ENCODE measurements at places on chromosomes 5 and 9.

GRCh38 chr5:83026930-83027687 is 50.1 kb downstream of the TMEM167A start:
- DNase-seq = no peak

DNA sequence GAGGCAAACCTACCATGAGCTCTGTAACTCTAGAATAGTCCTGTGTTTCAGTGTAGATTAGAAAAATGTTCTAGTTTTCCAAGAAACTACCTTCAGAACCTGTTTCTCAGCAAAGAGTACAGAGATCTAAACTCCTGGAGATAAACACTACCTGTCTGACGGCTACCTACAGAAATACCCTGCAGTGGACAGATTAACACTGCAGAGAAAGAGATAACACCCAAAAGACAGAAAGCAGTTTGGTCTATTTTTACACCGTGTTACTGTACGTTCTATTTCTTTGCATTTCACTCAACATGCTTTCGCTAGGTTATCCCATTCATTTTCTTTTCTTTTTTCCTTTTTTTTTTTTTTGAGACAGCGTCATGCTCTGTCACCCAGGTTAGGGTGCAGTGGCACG is 11.6 kb downstream of the SCAI start:
- DNase-seq = no peak

DNA sequence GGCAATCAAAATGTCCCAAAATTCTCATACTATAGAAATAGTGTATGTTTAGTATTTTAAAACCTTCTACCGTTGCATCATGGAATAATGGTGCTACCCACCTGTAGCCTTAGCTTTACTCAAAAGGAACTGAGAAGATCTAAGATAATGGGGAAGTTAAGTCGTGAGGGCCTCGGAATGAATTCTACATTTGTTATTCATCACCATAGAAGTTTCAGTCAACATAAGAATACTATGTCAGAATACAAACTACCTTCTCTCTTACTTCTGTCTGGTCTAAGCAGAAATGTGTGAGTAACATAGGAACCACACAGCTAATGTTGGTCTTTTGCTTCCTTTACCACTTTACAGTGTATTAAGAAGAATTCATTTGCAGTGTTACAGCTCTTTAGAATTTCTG is 43.2 kb downstream of the RFK start:
- DNase-seq = no peak

DNA sequence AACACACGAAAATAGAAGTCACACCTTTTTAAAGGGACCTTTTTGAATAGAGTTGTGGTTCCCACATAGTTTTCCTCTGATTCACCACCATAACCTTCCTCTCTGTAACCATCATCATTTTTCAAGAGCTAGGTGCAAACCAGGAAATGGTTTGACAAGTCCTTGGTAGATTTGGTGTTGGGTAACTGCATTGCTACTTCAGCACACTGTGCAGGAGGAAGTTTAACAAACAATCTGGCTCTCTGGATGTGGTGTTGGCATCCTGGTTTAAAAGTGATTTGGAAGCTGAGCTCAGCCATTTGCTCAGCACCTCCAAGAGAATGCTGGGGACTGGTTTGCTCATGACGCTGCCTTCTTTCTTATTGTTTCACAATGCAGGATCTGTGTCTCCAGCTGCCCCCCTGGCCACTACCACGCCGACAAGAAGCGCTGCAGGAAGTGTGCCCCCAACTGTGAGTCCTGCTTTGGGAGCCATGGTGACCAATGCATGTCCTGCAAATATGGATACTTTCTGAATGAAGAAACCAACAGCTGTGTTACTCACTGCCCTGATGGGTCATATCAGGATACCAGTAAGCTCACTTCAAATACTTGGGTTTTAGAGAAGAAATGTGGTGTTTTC is 213.1 kb downstream of the RFK start:
- DNase-seq = no peak

DNA sequence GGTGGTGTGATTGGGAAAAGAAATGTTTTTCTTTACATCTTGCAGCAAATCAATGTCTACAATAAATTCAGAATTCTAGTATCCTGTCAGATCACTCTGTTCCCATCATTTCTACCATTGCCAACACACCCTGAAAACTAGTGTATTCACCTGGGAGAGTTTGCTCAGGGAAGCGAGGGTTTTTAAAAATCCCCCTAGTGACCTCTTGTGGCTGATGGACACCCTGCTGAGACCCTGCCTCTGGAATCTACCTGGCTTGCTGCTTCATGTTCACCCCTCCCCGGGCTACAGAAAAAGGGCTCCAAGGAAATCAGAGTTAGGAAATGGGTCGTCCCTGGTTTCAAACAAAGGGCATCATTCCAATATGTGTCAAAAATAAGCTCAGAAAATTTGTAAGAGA is 21.4 kb upstream of the ALDOB start:
- DNase-seq = no peak

DNA sequence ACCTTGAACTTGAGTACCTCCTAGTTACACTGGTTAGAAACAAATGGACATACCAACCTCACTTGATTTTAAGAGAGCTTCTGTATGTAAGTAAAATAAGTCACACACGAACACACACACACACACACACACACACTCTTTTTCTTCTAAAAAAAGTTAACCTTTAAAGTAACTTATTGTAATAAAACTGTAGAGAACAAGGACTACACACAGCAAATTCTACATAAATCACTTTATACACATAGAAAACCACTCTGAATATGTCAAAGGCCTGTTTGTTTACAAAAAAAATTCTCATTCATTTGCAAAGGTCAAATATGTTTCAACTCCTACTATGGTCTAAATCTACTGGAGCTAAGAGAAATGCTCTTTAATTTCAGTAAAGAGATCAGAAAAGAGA is 29.1 kb downstream of the GIN1 start:
- DNase-seq = no peak

DNA sequence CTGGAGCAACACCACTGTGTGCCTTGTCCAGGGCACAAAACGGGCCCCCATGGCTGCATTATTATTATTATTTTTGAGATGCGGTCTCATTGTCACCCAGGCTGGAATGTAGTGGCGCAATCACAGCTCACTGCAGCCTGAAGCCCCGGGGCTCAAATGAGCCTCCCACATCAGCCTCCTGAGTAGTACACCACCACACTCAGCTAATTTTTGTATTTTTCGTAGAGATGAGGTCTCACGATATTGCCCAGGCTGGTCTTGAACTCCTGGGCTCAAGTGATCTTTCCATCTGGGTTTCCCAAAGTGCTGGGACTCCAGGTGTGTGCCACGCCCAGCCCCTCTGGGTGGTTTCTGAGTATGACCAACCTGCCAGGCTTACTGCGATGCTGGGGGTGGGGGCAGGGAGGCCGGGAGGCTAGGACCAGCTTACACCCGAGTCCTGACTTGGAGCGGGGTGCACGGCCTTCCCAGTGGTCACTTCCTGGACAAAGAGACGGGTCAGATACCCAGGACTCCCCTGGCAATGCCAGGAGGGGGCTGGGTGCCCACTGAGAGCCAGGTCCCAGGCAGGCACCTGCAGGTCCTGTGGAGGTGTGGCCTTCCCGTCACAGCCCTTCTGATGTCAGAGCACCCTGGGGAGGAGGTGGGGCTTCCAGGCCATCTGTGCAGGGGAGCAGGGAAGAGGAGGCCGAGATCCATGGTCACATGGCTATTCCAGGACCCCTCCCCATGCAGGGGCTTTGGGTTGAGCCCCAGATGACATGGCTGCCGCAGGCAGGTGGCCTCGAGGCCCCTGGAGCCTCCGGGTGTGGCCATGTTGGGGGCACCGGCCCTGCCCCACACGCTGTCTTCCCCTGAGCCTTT is 8.3 kb upstream of the NRARP start:
- DNase-seq = no peak

- no peak for DNase-seq
Measured at GRCh38 chr5:107476783-107477182, 194.0 kb downstream of the EFNA5 start.

DNA sequence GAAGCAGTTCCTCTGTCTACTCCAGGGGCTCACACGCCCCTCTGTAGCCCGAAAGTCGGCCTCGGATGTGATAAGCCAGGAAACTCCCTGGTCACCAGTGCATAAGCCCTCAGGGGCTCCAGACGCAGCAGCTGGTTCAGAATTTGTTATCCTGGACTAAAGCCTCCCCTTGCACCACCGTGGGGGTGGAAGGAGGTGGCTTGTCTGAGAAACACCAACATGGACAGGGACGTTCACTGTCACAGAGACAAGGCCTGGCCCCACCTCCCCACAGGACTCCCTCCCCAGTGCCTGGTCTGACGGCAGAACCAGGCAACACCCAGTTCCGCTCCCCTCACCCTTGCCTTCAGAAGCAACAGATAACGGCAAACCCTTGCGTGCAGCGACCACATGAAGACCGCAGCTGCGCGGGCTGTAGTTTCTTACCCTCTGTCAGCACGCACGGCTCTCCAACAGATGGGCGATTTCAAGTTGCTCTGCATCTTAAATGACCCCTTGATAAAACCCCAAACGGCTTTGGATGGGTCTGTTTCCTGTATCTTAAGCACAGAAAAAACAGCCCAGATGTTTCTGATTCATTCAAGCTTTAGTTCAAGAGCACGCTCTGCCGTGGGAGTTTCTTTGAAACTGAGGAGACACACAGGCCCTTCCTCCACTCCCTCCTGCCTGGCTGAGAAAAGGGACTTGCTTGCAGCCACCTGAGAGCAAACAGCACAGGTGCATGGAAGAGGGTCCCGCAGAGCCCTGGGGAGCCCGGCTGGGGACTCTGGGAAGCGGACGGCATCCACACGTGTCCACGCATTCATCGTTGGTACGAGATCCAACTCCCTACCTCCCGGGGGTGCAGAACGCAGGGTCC is 44.7 kb upstream of the NKD2 start:
- DNase-seq = no peak

DNA sequence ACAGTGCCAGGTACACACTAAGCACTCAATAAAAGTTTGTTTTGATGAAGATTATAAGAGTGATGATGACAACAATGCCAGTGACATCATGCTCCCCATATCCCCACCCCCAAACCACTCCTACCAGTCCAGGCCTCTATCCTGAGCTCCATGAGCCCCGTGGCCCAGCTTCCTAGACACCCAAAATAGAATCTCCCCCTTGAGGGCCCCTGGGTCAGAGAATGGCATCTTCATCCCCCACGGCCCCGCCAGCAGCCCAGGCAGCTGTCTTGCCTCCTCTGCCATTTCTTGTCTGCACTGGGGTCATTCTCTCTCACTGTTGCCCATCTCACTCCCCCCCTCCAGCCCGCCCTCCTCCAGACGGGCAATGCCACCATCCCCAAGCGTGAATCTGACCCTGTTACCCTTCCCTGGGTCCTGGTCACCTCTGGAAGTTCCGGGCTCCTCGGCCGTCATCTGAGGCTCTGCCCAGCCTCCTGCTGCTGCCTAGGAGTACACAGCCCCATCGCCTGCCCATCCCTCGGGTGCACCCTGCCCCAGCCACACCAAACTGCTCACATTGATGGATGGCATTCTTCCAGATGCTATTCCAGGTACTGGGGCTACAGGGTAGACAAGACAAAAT is 76.8 kb upstream of the LMX1B start:
- DNase-seq = no peak

GRCh38 chr5:168114444-168115017 is 176.9 kb upstream of the WWC1 start:
- no peak for DNase-seq

GRCh38 chr5:158953929-158954534 is 145.7 kb downstream of the EBF1 start:
- DNase-seq = no peak

GRCh38 chr9:126609191-126609590 is 4.5 kb upstream of the LMX1B start:
- DNase-seq = no peak

DNA sequence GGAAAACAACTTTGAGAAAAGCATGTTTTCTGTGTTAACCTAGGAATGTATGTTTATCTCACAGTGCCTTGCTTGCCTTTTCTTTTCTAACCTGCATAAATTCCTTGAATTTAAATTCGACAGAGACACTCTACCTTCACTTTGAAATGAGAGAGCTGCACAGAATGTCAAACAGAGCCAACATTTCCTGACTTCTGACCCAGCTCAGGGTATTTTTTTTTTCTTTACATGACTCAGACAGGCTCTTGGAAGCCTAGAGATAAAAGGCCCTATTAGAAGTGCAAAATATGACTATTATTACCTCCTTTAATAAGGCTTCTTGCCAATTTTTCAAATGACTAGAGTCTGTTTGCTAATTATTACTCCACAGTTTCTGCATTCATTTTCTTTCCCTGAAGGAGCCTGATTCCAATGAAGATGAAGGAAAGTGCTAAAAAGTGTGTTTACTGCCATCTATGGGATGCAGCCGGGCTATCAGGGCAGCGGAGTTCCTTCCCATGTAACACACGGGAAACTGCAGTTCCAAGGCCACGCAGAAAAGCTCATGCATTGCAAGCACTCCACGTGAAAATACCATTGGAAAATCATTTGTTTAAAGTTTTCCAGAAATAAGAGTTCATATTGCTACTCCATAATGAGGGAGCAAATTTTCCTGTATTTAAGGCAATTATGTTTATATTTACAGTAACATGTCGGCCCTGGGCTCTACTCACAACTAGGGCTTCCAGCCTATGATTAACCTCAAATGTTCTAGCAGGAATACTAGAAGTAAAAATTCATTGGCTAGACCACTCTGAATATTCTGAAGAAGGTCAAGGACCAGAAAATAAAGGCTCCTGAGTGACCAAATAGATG is 485.6 kb downstream of the ZSWIM6 start:
- no peak for DNase-seq

DNA sequence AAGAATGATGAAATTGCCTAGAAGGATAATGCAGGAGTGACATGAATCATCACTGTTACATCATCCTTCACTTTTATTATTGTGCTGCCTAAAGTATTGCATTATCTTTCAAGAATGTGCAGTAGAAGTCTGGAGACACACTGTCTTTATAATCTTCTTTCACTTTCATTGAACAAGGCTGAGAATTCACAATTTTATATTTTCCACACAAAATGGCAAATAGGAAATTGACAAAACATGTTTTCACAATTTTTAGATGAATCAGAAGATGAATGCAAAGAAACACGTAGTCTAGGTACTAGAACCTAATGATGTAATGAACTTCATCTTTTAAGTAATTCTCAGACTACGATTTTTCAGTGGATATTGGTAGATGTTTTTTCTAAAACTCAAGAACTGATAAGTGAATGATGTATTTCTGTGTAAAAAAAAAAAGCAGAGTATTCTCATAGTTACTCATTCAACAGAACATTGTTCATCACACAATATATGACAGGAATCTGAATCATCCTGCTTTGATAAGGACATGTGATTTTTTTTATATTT is 131.5 kb upstream of the GRHPR start:
- no peak for DNase-seq

- DNase-seq = no peak
Measured at GRCh38 chr9:110143950-110144545, 63.9 kb downstream of the C9orf152 start.

GRCh38 chr5:64269164-64269563 is 103.5 kb downstream of the RNF180 start:
- DNase-seq = no peak

GRCh38 chr9:109512170-109512756 is 14.2 kb upstream of the PTPN3 start:
- DNase-seq = no peak

GRCh38 chr9:134320126-134320867 is 6.0 kb upstream of the RXRA start:
- no peak for DNase-seq

Measured in stimulated activated CD8-positive, alpha-beta memory T cell treated with anti-CD3 and anti-CD28 coated beads, Interleukin-2, amount 100 ng/mL, for 1 hour (primary cell).